ENCODE measurements at places on chromosomes 7 and 10. TPM values are rescaled to one million over a fixed set of nuclear protein-coding genes. Genes with fewer than 3 reads are reported as not detected.

OR9A2 gene
- not detected for total RNA-seq

TMEM176A gene
- total RNA-seq: not detected

GIMAP6 gene
- total RNA-seq: 21.2 TPM

SPDYE5 gene
- total RNA-seq: 0.18 TPM

TEX36 gene
- not detected for total RNA-seq

DNA sequence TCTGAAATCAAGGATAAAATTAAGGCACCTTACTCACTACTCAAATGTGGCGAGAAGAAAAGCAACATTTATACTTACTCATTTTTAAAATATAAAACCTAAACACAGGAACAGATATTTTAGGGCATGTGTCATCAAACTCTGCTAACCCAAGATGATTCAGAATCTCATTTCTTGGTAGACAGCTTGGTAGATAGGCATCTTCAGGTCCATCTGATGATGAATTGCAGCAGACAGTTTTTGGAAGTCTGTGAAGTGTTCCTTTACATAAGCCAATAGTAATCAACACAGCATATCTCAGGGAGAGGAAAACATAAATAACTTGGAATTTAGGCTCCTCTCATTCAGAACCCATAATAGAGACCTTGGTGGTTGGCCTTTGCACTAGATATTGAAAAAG lies 3.4 kb downstream of the HIPK2 start:
- peaks cover 66% of the 10 kb centered on the region for H3K4me1 ChIP-seq
- H3K4me3 ChIP-seq: no peak overlapping the region
- peak overlapping the region; percentile 75 for H3K27ac ChIP-seq
- H3K36me3 ChIP-seq: peaks cover 5% of the 10 kb centered on the region

DNA sequence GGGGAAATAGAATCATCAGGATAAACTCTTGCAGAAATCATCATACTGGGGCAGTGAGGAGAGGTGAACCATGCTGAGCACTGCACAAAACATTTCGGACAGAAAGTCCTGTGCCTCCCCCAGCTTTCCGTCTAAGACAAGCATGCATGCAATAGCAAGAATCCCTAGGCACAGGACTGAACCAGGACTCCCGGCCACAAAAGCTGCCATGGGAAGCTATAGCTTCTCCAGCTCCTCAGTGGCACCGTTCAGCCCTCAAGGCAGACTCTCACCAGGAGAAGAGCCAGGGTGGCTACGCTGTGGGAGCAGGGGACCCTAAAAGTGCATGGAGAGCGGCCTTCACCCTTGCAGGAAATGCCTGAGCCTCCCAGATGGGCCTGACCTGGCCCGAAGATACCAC lies 70.8 kb downstream of the ASB13 start:
- H3K4me1 ChIP-seq: peaks cover 2% of the 10 kb centered on the region
- H3K4me3 ChIP-seq: no peak overlapping the region
- H3K36me3 ChIP-seq: no peaks in the 10 kb centered on the region
- H3K27ac ChIP-seq: no peak overlapping the region
- peaks cover 6% of the 10 kb centered on the region for H3K27me3 ChIP-seq

DNA sequence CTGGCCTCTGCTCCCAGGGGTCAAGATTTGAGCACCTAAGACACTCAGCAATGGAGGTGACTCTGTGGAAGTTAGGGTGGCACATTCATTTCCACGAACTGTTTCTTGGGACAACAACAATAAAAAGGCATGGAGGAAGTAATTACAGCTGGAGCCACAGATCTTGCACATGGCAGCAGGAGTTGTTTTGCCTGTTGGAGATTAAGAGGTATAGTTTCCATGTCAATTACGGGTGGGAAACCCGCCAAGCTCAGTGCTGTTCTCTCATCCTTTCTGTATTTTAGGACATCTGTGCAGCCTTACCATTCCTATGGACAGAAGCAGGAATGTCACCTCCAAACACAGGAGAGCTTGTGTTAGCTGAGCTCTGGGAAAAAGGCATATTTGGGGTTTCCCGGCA lies 201.2 kb downstream of the SNX10 start:
- no peak for DNase-seq
- no peak overlapping the region for H3K4me3 ChIP-seq
- no peaks in the 10 kb centered on the region for H3K36me3 ChIP-seq
- peaks cover 2% of the 10 kb centered on the region for H3K27me3 ChIP-seq
- H3K27ac ChIP-seq: no peak overlapping the region

GRCh38 chr7:129951226-129952085 lies 1.3 kb downstream of the UBE2H start:
- peak; percentile 41 for DNase-seq
- peaks cover 23% of the 10 kb centered on the region for H3K4me1 ChIP-seq
- peak overlapping the region; percentile 90 for H3K27ac ChIP-seq
- H3K4me3 ChIP-seq: no peak overlapping the region
- peaks cover 2% of the 10 kb centered on the region for H3K36me3 ChIP-seq

DNA sequence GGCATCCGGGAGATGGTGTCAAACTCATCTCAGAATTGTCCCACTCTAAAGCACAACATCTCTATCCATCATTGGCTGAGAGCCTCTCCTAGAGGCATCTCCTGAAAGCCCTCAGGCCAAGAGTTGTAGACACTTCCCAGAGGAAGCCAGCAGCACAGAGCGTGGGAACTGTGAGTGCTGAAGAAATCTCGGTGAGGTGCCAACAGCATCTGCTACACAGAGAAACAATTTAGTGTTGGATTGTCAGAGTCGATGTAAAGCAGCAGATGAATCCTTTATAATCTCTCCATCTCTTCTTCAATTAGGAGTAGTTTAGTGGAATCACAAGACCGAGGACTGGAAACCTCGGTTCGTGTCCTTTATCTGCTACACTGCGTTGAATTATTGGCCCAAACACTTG lies 172.2 kb downstream of the C7orf25 start:
- H3K4me1 ChIP-seq: no peaks in the 10 kb centered on the region
- no peak overlapping the region for H3K27ac ChIP-seq
- DNase-seq: no peak
- no peak overlapping the region for H3K4me3 ChIP-seq
- H3K27me3 ChIP-seq: peaks cover 3% of the 10 kb centered on the region

All from activated CD8-positive, alpha-beta T cell treated with anti-CD3 and anti-CD28 coated beads for 36 hours (primary cell).